AG09319 (cell line): ENCODE measurements at places on chromosomes 6 and 20.

GRCh38 chr6:154928325-154928922 is 66.7 kb upstream of the TIAM2 start:
- DNase-seq: peak; percentile 40

GRCh38 chr20:61127311-61128039 is 124.6 kb upstream of the CDH4 start:
- no peak for DNase-seq

DNA sequence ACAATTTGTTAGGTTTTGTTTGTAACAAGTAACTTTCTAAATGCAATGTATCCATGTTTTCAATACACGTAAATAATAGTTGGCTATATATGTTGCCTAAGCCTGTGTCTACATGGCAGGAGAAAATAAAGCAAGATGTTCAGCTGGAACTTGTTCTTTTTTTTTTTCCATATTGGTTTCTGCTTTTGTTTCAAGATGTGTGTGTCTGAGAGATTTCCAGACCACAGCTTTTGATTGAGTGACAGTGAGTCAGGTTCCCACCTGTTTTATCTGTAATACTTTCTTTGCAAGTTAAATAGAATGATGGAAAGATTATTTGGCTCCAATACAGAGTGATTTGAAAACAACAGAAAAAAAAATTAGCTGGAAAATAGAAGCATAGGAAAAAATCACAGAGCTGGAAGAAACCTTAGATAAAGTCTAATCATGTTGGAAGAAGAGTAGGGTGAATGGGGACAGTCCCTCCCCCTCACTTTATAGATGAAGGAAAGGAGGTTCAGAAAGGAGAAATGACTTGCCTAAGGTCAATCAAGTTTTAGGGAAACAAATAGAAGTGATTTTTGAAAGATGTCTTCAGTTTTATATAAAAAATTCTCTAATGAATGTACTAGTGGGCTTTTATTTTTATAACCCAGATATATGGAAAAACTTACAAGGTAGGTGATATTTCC is 150.9 kb upstream of the STMND1 start:
- no peak for DNase-seq

GRCh38 chr20:38973645-38974044 is 11.5 kb downstream of the DHX35 start:
- no peak for DNase-seq

GRCh38 chr6:34638834-34639736 is 57.5 kb downstream of the ILRUN start:
- no peak for DNase-seq

DNA sequence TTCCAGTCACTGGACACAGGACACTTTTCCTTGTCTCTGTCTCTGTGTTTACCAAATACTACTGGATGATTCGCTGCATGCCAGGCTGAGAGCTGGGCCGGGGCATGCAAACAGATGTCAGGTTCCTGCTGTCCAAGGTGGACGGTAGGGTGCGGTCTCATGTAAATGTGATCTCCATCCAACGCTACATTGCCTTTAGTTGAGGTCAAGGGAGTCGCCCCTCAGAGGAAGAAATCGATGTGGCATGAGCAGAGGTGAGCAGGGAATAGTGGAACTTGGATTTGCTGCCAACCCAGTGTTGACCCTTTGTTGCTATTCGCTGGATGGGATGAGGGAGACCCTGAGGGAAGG is 9.8 kb upstream of the TOX2 start:
- DNase-seq: no peak

DNA sequence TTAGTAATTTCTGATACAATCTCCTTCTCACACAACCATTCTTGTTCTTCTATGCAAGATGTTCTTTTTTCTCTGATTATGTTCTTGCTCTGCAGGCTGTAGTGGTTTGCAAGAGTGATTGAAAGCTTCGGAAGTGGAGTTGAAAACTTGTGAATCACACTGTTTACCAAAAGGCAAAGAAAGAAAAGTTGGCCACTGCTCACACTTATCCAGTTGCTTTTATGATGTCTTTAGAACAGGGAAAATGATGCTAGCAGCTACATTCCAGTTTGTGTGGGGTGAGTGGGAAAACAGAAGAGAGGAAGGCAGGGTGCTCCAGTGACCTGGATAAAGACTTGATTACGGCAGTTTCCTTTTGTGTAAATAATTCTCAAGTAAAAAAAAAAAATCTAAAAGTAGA is 583.3 kb downstream of the TENT5A start:
- no peak for DNase-seq

- no peak for DNase-seq
Measured at GRCh38 chr6:62764841-62765240, 446.4 kb upstream of the FKBP1C start.

GRCh38 chr20:47543006-47543431 is 41.3 kb downstream of the NCOA3 start:
- no peak for DNase-seq

DNA sequence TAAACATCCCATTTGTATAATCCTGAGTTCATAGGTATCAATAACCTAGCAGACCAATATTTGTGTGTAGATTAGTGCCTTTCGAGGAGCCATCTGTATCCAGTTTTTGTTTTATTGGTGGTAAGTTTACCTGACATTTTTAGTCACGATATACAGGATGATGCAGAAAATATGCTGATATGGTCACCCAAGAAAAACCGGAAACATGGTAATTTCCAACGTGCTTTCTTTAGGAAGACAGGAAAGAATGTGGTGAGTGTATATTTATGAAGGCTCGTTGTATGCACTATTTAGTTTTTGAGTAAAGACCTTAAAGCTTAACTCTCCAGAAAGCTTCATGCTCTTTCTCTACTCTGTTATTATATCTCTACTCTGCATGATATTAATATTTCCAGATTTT is 180.2 kb upstream of the PHACTR1 start:
- DNase-seq: no peak

GRCh38 chr6:82367704-82368103 is 4.1 kb downstream of the TPBG start:
- DNase-seq: no peak

DNA sequence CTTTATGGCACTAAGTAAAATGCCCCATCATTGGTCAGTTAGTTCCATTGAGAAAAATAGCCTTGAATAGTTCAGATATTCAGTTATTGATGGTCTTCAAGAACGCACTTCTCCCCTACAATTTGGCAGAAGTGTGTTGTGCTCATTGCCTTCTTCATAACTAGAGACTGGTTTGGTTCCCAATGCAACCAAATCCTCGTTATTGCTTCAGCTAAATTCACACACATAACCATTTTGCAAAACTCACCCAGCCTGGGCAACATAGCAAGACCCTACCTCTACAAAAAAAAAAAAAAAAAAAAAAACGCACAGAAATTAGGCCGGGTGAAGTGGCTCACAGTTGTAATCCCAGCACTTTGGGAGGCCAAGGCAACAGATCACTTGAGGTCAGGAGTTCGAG is 32.1 kb downstream of the ZNF217 start:
- DNase-seq: no peak

DNA sequence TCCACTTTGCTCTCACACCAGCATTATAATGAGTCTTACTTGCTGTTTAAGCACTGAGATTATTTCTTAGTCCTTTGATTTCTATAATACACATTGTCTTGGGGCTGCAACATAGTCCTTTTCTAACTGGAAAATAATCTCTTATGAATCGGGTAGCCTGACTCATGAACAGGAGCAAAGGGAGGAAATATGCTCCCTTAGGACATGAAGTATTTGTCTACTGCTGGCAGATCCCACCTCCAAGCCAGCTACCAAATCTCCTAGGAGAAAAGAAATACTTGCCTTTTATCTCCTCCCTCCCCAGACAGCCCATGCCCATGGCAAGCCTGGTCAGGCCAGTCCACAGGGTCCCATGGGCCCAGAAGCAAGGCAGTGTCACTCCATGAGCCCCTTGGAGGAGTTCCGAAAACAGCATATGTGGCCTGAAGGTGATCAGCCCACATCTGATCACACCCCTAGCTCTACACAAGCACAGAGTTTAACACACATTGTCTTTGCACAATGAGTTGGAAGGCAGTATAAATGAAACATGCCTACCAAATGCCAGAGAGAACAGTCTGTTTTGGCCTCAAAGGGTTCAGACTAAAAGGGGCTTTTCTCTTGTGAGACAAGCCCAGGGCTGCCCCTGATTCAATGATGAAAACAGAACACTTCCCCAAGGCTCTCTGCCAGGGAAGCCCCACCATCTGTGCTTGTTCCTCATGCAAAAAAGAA is 37.1 kb upstream of the SLC4A11 start:
- DNase-seq: no peak

- DNase-seq: no peak
Measured at GRCh38 chr6:12331951-12332749, 42.0 kb downstream of the EDN1 start.

DNA sequence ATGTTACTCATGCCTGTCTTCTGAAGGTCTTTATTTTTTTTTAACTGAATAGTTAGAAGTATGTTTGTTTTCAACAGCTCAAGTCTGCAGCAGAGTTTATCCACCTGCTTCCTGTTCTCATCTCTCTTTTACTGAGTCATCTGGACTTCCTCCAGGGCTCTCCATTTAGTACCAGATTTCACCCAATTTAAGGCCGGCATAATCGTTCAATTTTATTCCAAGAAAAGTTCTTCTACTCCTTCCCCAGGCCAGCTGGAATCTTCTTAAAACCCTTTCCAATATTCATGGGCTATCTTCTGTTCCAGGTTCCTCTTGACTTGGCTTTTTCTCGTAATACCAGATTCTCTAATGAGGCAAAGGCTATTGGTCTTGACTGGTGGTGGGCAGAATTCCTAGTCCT is 79.0 kb upstream of the LAMA2 start:
- DNase-seq: no peak
